ENCODE measurements at places on chromosomes 2 and 18.

- no peak for DNase-seq
These were observed 72.8 kb upstream of the CDH19 start for GRCh38 chr18:66676699-66677098.

DNA sequence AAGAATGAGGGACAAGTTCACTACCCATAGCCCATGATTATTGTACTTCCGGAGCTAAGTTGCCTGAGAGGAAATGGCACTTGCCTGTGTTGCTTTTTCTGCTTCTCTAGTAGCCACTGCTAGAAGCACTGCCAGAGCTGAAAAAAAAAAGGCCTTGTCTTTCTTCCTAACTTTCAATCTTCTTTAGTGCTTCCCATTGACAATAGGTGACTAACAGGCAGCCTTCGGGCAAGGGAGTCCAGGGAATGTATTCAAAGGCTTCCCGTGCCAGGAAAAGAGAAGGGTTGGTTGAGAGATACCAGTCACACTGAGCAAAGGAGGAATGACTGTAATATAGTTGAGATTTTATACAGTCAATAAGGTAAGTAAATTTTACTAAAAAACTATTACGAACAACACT lies 242.0 kb downstream of the CALCRL start:
- DNase-seq: no peak

DNA sequence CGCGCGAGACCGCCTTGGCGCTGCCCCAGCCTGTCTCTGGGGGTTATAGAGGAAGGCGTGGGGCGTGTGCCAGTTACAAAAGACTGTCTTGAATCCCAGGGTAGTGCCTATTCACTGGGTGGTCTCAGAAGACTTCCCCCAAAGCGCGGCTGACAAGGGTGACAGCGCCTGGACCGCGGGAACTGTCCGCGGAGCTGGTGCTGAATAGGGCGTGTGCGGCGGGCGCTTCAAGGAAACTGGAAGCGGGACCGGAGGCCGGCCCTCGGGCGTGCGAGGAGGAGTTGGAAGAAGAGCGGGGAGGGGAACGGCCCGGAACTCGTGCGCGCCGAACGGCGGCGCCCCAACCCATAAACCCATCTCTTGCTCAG lies 2.3 kb downstream of the EGR4 start:
- no peak for DNase-seq

DNA sequence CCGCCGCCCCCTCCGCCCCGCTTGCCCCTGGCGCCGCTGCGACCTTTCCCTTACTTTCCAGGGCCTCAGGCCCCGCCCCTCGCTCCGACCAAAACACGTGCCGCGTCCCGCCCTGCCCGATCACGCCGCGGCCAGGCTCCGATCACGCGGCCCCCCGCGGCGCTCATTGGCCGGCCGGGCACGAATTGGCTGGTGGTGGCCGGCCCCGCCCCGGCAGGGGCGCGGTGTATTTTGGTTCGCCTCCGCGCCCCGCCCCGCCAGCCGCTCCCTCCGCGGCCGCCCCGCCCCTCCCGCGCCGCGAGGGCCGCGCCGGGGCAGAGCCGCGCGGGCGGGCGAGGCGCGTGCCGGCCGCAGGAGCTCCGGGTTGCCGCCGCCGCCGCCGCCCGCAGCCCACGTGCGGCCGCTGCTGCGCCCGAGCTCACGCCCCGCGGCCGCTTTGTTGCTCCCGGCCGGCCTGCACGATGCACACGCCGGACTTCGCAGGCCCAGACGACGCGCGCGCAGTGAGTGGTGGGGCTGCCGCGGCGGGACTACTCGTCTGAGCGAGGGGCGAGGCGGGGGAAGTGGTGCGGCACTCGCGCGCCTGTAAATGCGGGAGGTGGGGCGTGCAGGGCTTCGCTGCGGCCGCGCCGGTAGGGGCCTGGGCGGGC lies at the start of gene KLF11:
KLF11 (plus strand) TSS at position 295 of the 650 bp plus-strand sequence; CDS start at position 462, 167 bp downstream.
- peak; percentile 27 for DNase-seq

GRCh38 chr2:9228781-9229469 lies 22.3 kb downstream of the ASAP2 start:
- no peak for DNase-seq

DNA sequence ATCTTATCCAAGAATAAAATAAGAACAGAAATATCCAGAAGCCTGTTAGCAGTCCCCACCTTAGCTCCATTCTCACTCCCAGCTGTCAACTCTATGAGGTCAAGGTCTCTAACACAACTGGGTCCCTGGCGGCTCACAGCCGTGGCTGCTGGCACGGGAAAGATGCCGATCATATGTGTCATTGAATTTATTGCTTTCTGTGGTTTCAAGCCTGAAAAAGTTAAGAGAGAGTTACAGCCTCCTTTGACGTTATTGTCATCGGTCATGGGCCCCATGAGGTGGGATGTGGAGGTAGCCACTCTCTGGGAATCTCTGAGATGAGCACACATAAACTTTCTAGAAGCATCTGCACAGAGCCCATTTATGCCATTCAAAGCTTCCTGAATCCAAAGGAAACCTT lies 28.7 kb upstream of the CABLES1 start:
- peak; percentile 93 for DNase-seq

DNA sequence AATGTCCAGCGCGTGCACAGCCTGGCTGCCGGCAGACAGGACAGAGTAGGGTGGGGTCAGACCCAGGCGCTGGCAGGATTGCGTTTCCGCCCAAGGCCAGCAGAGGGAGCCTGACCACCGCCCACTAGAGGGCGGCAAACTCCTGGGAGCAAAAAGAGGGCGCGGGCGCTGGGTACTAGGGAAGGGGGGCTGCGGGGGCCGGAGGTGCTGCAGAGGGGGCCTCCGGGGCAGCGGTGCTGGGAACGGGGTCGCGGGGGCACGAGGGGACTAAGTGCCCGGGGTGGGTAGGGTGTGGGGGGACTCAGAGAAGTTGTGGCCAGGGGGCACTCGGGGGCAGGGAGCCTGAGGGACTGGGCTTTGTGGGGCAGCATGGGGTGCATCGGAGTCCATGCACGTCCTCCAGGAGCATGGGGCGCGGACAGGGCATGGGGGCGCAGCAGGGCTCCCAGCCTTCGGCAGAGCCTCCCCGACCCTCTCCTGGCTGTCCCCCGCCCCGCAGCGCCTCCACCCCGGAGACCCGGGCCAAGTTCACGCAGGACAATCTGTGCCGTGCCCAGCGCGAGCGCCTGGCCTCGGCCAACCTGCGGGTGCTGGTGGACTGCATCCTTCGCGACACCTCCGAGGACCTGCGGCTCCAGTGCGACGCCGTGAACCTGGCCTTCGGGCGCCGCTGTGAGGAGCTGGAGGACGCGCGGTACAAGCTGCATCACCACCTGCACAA lies 3.2 kb downstream of the TEKT4 start:
- DNase-seq: no peak

DNA sequence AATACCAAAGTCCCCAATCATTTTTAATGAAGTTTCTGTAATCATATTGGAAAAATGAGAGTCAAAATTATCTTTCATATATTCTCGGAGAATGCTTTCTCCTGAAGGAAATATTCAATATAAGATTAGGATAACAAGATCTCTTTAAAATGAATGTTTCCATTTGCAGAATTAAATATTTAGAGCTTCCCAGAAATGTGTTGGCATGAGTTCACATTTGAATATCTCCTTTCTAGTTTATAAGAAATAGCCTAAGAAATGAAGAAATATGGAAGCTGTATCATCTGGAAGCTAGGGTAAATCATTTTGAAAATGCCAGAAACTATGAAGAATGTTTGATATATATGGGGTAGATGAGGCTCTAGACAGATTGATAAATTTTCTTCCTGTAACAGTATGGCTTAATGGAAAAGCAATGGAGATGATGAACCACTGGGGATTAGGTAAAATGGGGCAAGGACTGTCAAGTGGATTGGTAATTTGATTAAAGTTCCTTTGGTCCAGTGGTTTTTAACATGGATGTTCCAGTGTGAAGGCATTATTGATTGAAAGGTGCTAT lies 184.6 kb upstream of the ZNF804A start:
- no peak for DNase-seq

GRCh38 chr2:210049831-210050230 lies 47.4 kb downstream of the RPE start:
- no peak for DNase-seq

DNA sequence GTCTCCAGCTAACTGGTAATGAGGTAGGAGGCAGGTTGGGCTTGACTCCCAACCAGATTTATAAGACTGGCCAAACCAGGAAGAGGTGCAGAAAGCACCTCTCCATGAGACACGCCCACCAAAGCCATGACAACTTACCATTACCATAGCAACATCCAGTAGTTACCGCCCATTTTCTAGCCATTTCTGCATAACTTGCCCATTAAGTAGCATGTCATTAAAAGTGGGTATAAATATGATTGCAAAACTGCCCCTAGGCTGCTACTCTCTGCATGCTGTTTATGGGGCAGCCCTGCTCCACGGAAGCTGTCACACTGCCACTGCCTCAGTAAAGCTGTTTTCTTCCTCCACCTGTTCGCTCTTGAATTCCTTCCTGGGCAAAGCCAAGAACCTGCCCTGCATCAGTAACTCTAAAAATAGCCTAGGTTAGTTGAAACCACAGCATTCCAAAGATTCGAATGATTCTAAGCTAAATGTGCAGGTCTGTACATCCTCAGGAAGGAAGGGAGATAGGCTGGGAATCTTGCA lies 131.9 kb downstream of the ATL2 start:
- DNase-seq: no peak

DNA sequence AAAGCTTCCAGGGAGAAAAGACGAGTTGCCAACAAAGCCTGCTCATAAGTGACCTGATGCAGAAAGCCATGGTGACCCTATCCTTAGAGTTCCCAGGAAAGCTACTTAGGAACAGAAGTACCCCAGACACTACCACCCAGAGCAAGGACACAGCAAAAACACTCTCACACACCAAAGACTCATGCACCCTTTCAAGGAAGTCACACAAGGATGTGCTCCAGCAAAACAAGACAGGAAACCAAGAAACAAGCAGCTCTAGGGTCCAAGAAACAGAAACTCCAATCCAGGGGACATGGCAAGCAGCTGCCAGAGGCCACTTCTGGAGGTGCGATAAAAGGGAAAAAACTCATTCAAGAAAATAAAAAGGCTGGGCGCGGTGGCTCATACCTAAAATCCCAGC lies 5.7 kb downstream of the KIF1A start:
- DNase-seq: no peak

DNA sequence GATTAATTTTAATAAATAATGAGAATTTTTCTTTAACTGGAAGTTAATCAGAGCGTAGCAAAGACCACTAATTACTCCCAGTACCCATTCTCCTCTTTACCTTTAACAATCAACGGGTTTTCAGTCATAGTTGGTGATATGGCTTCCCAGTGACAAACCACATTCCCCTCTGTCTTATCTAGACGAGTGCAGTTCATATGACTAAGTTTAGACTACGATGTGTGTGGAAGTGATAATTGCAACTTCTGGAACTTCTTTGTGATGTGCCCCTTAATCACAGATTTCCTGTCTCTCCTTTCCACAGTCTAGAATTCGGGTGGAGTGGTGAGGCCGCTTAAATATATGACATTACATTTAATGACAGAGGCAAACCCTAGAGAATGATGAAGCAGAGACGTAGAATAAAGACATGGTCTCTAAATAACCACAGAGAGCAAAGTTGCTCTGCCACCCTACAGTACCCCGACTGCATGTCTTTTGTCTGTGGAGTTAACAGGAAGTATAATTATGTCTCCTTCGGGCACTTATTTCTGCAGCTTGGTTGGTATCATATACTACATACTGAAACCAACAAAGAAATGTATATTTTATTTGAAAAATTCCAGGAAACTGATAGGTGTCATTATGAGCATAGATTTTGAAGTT lies 693.3 kb upstream of the CDH7 start:
- no peak for DNase-seq

DNA sequence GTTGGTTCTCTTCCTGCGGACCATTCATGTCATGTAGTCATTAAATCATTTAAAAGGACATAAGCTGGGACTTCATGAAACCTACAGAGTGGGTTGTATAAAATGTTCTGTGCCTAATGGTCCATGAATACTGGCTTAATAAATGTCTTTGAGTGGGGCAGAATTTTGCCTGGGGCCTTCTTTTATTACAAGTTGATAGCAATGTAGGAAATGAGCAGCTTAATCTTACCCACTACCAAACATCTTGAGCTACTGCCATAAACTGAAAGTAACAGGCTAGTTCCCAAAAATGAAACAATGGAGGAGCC lies 130.9 kb downstream of the TMEM17 start:
- no peak for DNase-seq

- DNase-seq: no peak
These were observed 186.2 kb downstream of the CYP26B1 start for GRCh38 chr2:71961289-71962027.

DNA sequence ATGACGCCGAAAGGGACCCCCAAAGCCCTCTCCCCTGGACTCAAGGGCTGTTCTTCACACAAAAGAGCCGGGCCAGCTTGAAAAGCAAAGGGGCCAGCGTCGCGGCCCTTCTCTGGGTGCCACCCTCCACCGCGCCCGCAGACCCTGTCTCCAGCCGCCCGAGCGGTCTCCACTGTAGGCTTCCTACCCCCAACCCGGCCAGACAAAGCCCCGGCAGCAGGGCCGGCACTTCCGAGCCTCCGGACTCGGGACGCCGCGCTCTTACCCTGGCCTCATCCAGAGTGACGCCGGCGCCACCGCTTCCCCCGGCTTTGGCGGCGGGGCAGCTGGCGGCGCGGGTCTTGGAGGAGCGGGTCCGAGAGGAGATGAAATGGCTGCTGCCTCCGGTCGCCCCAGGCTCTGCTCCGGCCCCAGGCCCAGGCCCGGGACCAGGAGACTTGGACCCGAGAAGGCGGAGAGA lies 603 bp downstream of the ATAD2B start:
- DNase-seq: no peak

- no peak for DNase-seq
These were observed 133.1 kb upstream of the CCDC195 start for GRCh38 chr2:224849264-224849663.

GRCh38 chr18:6069103-6069502 lies 173.8 kb upstream of the TMEM200C start:
- DNase-seq: no peak

DNA sequence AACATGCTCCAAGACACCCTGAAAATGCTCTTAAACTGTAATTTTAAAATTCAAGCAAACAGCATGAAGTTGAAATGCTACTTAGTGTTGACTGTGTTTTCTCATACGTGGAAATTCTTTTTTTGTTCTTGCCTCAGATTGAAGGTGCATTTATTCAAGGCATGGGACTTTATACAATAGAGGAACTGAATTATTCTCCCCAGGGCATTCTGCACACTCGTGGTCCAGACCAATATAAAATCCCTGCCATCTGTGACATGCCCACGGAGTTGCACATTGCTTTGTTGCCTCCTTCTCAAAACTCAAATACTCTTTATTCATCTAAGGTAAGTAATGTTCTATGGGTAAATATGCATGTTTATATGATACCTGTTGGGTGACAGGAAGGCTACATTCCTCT lies 82.7 kb downstream of the AOX1 start:
- no peak for DNase-seq

DNA sequence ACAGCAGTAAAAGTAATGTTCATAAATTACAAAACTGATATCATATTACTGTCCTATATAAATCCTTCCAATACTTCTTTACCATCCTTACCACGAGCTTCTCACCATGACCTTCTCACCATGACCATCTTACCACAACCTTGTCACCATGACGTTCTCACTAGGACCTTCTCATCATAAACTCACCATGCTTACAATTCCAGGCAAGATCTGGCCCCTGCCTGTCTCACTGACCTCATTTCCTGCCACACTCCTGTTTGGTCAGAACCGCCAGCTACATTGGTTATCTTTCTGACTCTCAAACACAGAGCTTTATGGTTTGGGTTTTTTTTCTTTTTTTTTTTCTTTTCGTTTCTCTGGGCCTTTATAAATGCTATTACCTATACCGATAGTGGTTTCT lies 827.6 kb downstream of the RNF144A start:
- DNase-seq: no peak
